ENCODE measurements at places on chromosomes 6 and 20.

- DNase-seq: no peak
Measured at GRCh38 chr6:1904466-1904799, 294.7 kb downstream of the FOXC1 start.

DNA sequence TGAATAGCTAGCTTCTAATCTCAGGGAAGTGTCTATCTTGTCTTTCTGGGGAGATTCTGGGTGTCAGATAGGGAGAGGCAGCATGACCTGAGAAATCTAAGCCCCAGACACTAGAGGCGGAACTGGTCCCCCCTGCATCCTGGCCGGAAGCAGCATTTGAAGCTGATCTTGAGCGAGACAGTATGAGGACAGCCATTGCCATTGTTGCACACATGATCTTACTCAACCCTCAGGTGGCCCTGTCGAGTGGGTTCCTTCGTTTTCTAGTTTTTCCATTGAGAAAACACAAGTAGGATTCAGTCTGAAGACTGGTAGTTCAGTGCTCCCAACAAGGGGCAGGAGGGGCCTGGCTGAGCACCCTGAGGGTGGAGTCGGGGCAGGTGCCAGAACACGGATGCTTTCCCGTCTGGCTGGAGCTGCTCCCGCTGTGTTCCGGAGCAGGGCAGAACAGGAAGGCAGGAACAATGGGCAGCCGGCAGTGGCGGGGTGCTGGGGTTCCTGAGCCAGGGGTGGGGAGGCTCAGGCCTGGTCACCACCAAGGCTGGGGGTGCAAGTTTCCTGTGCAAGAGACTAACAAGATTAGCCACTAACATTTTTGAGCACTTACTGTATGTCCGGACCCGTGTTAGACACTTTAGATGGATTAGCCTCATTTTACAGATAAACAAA, 7.9 kb upstream of the SDCBP2 start:
- DNase-seq: no peak

GRCh38 chr6:151307501-151307900, 67.7 kb downstream of the AKAP12 start:
- no peak for DNase-seq

- no peak for DNase-seq
Measured at GRCh38 chr20:51128198-51128597, 105.3 kb upstream of the KCNG1 start.

DNA sequence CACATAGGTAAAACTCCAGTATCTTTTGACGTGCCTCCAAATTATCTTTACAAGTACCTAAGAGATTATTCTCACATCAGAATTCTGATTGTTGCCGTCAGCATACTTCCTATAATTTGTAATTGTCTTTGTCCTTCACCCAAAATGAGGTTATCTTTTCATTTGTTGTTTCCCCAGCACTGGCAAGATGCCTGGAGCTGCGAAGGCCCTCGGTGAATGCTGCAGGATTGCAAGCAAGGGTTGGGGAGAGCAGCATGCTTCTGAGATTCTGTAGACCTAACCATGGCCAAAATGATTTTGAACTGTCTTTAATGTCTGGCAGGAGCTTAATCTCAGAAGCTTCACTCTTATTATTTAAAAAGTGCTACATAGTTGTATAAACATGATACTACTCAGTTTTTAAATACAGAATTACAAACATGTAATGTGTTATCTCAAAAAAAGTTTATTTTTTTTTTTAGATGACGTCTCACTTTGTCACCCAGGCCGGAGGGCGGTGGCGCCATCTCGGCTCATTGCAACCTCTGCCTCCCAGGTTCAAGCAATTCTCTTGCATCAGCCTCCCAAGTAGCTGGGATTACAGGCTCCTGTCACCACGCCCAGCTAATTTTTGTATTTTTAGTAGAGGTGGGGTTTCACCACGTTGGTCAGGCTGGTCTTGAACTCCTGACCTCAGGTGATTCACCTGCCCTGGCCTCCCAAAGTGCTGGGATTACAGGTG, 88.7 kb downstream of the ELOVL5 start:
- no peak for DNase-seq

Data from vagina (tissue), 2 donors.